ENCODE measurements at places on chromosomes 1 and 21. TPM values are rescaled to one million over a fixed set of nuclear protein-coding genes. Genes with fewer than 3 reads are reported as not detected.

DNA sequence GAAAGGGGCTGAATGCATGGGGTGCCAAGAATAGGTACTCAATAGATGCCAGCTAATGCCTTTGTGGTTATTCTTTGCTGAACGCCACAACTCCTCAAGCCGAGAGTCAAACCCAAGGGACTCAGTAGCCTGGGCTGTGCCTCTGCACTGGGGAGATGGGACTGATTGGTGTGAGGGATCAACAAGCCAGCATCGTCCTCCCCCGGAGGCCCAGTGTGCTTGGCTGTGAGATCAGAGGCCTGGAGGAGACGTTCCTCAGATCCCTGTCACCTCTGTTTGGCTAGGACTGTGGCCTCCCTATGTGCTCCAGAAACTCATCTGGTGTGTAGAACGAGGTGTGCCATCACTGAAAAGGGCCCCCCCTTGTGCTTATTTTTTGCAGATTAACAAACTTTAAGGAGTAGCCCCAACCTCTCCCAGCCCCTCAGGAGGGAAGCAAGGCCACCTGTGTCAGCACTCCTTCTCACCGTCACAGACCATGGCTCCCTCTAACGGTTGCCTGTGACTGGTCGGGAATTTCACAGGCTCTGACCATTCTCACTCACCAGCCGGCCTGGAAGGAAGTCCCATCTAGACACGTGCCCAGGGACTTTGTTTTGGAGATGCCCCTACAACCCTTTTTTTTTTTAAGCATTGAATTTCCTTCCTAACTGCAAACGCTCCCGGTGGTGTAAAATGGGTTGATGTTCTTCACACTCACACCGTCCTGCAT lies 194.0 kb upstream of the VAMP3 start:
- no peaks in the 10 kb centered on the region for H3K36me3 ChIP-seq
- no peak overlapping the region for H3K27ac ChIP-seq
- DNase-seq: no peak
- no peaks in the 10 kb centered on the region for H3K4me1 ChIP-seq

The PDZK1IP1 gene
- total RNA-seq: not detected

The OVAAL gene
- total RNA-seq: not detected

The CYP4A11 gene
- not detected for total RNA-seq

GRCh38 chr1:223802032-223802431 lies 43.7 kb downstream of the TP53BP2 start:
- peaks cover 55% of the 10 kb centered on the region for H3K36me3 ChIP-seq
- H3K27me3 ChIP-seq: no peaks in the 10 kb centered on the region
- H3K4me1 ChIP-seq: no peaks in the 10 kb centered on the region
- H3K4me3 ChIP-seq: no peak overlapping the region
- DNase-seq: no peak

The NTMT2 gene
- total RNA-seq: not detected

- peaks cover 46% of the 10 kb centered on the region for H3K4me1 ChIP-seq
- peaks cover 41% of the 10 kb centered on the region for H3K36me3 ChIP-seq
- H3K27me3 ChIP-seq: peaks cover 6% of the 10 kb centered on the region
- H3K27ac ChIP-seq: peak overlapping the region; percentile 98
- DNase-seq: peak; percentile 53
Observed at GRCh38 chr1:155134880-155135414, 705 bp upstream of the SLC50A1 start.

The LCE2A gene
- total RNA-seq: not detected

DNA sequence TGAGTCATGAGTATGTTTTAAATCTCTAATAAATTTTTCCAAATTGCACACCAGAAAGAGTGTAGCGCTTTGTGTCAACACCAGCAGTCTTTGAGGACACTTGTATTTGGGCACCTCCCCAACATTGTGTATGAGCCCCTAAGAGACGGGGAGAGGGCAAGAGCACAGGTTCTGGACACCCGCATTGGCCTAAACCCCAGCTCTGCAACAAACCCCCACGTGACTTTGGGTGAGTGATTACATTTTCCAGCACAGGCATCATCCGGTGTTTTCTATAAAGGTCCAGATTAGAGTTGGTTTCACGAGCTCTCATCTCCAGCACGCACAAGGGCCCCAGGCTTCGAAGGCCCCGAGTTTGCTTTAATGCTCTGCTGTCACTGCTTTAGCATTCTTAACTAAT lies 66.3 kb upstream of the SLC45A1 start:
- H3K27ac ChIP-seq: no peak overlapping the region
- H3K4me1 ChIP-seq: peaks cover 5% of the 10 kb centered on the region
- H3K4me3 ChIP-seq: no peak overlapping the region
- H3K36me3 ChIP-seq: no peaks in the 10 kb centered on the region
- no peaks in the 10 kb centered on the region for H3K27me3 ChIP-seq

DNA sequence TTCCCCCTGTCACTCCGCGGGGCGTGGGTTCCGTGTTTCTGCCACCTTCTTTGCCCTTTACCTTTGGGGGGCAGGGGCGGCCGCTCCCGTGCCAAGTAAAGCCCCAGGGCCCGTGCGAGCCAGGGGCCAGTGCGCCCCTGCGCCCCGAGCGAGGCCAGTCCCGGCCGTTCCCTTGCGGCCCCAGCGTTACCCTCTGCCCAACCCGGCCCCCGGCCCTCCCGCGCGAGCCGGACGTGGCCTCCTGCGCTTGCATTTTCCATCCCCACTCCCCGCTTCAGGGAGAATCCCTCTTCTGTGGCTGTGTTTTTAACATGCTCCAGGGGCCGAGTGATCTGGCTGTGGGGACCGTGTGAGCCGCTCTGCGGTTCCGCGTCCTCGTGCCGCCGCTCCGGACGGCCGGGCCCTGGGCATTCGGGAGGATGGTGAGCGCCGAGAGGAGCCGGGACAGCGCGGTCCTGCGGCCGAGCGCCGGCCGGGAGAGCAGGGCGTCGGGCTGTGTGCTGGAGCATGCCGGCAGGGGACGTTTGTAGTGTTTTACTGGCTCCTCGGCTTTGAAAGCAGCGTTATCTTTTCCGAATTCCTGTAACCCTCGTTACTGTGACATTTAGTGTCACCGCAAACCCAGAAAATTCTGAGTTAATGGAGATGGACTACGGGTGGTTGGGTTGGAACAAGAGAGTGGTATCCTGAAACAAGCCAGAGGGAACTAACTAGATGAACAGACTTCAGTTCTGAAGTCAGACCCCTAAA lies 1.0 kb downstream of the GALNT2 start:
- H3K27ac ChIP-seq: peak overlapping the region; percentile 73
- H3K4me1 ChIP-seq: peaks cover 23% of the 10 kb centered on the region
- peak overlapping the region; percentile 85 for H3K4me3 ChIP-seq
- H3K36me3 ChIP-seq: no peaks in the 10 kb centered on the region
- H3K27me3 ChIP-seq: no peaks in the 10 kb centered on the region
- peak; percentile 34 for DNase-seq

The TMEM125 gene
- not detected for total RNA-seq

DNA sequence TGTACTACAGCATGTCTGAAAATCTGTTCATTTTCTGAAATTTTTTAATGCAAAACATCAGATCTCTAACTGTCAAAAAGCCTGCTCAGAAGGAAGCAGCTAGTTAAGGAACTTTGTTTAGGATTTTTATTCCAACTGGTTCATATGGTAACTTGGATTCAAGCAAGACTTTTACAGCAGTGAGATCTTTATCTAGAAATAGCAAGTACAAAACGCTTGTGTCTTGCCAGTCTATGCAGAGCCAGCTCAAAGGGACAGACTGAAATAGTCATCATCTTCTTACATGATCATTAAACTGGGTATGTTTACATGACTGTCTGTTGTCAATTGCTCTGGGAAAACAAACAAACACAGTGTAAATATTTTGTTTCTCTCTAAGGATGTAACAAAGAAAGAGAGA lies 37.6 kb downstream of the DDAH1 start:
- no peak overlapping the region for H3K27ac ChIP-seq
- no peaks in the 10 kb centered on the region for H3K4me1 ChIP-seq
- peaks cover 11% of the 10 kb centered on the region for H3K27me3 ChIP-seq
- no peak overlapping the region for H3K4me3 ChIP-seq

GRCh38 chr1:185373813-185374529 lies 56.9 kb upstream of the IVNS1ABP start:
- peaks cover 18% of the 10 kb centered on the region for H3K4me1 ChIP-seq
- no peaks in the 10 kb centered on the region for H3K36me3 ChIP-seq
- no peak overlapping the region for H3K4me3 ChIP-seq
- no peaks in the 10 kb centered on the region for H3K27me3 ChIP-seq

- H3K27ac ChIP-seq: no peak overlapping the region
- no peaks in the 10 kb centered on the region for H3K36me3 ChIP-seq
- no peaks in the 10 kb centered on the region for H3K4me1 ChIP-seq
- H3K27me3 ChIP-seq: no peaks in the 10 kb centered on the region
- DNase-seq: peak; percentile 81
Observed at GRCh38 chr1:25810341-25811299, 9.1 kb upstream of the MTFR1L start.

The PLXNA2 gene
- 0.43 TPM for total RNA-seq

The LIN28A gene
- total RNA-seq: not detected

- peaks cover 10% of the 10 kb centered on the region for H3K27me3 ChIP-seq
- no peaks in the 10 kb centered on the region for H3K4me1 ChIP-seq
- no peak overlapping the region for H3K4me3 ChIP-seq
- no peak for DNase-seq
Observed at GRCh38 chr1:208151728-208152598, 92.2 kb downstream of the PLXNA2 start.

DNA sequence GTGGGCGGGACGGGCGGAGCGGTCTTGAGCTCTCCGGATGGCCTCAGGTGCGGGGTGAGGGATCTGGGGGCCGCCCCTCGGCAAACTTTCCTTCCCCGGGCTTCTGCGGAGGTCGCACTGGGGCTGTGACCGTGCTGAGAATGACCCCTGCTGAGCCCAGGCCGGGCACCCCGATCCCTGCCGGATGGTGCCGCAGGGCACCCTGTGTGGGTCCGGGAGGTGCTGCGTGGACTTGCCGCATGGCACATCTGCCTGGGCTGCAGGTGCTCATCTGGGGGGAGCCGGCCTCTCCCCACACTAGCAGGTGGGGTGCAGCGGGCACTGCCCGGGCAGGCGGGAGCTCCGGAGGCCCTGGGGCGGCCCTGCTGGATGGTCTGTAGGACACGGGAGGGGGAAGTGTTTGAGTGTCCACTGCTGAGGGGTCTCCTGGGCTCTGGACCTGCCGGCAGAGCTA lies 31.8 kb upstream of the PEX10 start:
- H3K27ac ChIP-seq: no peak overlapping the region
- H3K4me1 ChIP-seq: no peaks in the 10 kb centered on the region
- H3K27me3 ChIP-seq: peaks cover 13% of the 10 kb centered on the region
- DNase-seq: no peak
- no peak overlapping the region for H3K4me3 ChIP-seq

The DIRAS3 gene
- total RNA-seq: not detected

The AKR7A3 gene
- 0.48 TPM for total RNA-seq

GRCh38 chr1:158169105-158169504 lies 11.6 kb upstream of the CD1D start:
- no peak for DNase-seq
- no peaks in the 10 kb centered on the region for H3K36me3 ChIP-seq
- no peak overlapping the region for H3K27ac ChIP-seq

The SERPINC1 gene
- 0.23 TPM for total RNA-seq

The PLA2G2C gene
- 0.40 TPM for total RNA-seq

DNA sequence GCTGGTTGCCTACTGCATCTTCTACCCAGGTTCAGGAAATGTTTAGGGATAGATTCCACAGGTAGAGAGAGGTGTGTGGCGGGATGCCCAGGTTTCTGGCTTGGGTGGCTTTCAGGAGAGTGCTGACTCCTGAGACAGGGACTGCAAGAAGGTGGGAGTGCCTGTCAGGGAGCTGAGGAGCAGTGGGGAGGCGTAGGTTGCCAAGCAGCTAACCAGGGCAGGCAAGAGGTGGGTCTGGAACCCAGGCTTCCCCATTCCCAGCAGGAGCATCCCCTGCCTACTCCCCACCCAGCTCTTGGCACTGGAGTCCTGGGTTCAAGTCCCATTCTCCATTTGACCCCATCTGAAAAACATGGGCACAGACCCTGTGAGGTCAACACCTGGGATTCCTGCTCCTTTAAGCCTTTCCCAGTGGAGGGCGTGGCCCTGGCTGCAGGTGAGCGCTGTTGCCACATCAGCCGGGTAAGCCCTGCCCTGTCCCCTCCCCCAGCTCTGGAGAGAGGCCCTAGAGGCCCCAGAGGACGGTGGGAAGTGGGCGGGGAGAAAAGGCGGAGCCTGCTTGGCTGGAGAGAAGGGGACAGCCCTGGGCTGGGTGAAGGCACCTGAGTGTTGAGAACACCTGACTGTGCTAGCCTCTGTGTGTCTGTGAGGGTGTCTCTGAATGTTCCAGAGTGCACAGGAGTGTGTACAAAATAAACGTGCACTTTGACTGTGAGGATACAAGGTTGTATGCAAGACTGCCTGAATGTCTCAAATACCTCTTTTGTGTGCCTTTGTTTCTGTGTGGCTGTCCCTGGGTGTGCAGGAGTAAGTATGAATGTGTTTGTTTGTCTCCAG lies 14.0 kb upstream of the SYNC start:
- H3K27me3 ChIP-seq: peaks cover 6% of the 10 kb centered on the region
- no peak overlapping the region for H3K4me3 ChIP-seq
- peak; percentile 73 for DNase-seq
- H3K4me1 ChIP-seq: peaks cover 14% of the 10 kb centered on the region
- H3K36me3 ChIP-seq: no peaks in the 10 kb centered on the region

The APOBEC4 gene
- not detected for total RNA-seq

GRCh38 chr1:118075116-118075515 lies 109.9 kb downstream of the SPAG17 start:
- H3K36me3 ChIP-seq: no peaks in the 10 kb centered on the region
- no peaks in the 10 kb centered on the region for H3K4me1 ChIP-seq
- no peak overlapping the region for H3K27ac ChIP-seq

DNA sequence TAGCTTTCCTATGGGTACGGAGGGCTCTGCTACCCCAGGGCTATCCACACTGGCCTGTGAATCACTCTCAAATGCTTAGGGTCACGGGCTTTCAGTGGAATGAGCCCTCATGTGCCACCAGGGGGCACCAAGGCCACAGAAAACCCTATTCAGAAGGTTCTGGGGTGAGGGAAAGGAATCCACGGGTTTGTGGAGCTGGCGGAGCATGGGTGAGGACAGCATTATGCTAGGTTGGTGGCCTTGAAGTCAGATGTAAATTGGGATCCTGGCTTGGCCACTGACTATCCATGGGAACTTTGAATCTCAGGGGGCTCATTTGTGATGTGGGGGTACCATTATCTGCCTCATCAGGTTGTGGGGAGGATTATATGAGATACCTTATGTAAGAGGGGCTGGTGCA lies 5.1 kb upstream of the LAMTOR5 start:
- H3K4me1 ChIP-seq: peaks cover 13% of the 10 kb centered on the region
- no peak overlapping the region for H3K27ac ChIP-seq
- H3K27me3 ChIP-seq: no peaks in the 10 kb centered on the region
- DNase-seq: peak; percentile 71
- peaks cover under 1% of the 10 kb centered on the region for H3K36me3 ChIP-seq

- DNase-seq: no peak
- no peak overlapping the region for H3K4me3 ChIP-seq
- peaks cover 16% of the 10 kb centered on the region for H3K4me1 ChIP-seq
- no peaks in the 10 kb centered on the region for H3K27me3 ChIP-seq
- H3K36me3 ChIP-seq: peaks cover 27% of the 10 kb centered on the region
Observed at GRCh38 chr1:151871284-151872030, 17.9 kb upstream of the THEM5 start.

- H3K27me3 ChIP-seq: peaks cover 11% of the 10 kb centered on the region
- no peak overlapping the region for H3K4me3 ChIP-seq
- DNase-seq: no peak
- no peak overlapping the region for H3K27ac ChIP-seq
Observed at GRCh38 chr1:232108598-232108997, 482.0 kb downstream of the DISC1 start.

- H3K36me3 ChIP-seq: no peaks in the 10 kb centered on the region
- H3K4me1 ChIP-seq: no peaks in the 10 kb centered on the region
- H3K27ac ChIP-seq: no peak overlapping the region
- H3K27me3 ChIP-seq: peaks cover 6% of the 10 kb centered on the region
- no peak overlapping the region for H3K4me3 ChIP-seq
Observed at GRCh38 chr1:87972811-87973210, 644.1 kb downstream of the LMO4 start.
